ENCODE measurements at places on chromosomes 4 and X.

DNA sequence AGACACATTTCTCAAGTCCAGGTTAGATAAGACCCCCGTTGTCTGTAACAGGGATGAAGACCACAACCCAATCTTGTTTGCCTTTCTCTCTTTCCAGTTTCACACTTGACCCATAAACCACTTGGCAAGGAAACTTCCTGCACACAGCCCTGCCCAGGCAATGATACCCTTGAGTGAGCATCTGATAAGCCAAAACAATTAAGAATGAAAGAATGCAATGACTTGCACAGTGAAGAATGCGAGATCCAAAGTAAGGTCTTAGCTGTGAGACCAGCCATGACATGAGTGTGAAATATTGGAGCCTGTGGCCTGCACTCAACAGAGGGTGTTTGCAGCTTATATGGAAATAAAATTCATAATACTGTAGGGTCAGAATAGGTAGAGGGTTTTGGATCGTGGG, 37.9 kb upstream of the MXRA5 start:
- DNase-seq = no peak

GRCh38 chr4:102311912-102312311, 33.4 kb downstream of the SLC39A8 start:
- DNase-seq = no peak

DNA sequence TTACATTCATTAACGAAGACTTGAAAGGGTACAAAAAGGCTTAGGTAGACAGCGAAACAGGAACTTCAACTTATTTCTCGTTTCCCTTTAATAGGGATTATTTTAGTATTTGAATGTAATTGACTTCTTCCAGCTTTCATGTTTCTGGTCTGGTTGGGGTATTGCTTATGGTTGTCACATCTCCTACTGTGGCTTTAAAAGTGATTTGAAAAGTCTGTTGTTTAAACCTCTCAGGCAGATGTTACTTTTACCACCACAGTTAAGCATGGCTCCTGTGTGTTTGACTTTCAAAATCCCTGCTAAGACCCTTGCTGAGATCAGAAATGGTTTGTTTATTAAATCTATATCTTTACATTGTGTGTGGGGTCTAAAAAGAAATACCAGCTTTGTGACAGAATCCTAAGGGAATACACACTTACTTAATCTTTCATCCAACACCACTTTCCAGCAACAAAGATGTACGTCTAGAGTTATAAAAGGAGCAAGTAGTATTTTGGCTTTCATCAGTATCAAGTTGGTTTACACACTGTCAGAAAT, 661.2 kb downstream of the FAT4 start:
- no peak for DNase-seq

DNA sequence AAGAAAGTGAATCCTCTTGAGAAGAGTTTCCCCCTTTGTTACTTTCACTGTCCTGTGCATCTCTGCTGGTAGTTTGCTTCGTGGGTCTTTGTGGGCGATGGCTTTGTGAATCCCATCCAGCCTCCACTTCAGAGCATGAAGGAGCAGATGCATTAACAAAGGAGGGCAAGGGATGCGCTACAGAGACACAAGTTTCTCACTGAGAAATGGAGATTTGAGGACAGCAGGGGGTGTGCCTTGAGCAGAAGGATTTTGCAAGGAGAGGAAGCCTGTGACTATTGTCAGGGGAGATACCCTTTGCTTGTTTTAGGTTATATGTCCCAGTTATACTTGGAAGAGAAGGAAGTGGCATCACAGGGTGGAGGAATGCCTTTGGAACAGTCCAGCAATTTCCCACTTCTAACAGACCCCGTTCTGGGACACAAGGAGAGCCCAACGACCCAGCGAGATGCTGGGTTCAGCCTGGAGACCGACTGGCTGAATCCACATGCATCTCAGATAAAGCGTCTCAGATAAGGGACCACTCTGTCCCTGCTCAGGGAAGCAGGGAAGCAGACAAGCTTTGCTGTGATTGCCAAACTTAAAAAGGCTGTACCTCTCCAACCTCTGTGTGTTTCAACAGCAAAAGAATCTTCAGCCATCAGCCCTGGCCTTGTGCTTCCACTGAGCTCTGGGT, 314.6 kb upstream of the GATB start:
- no peak for DNase-seq

GRCh38 chr4:23789762-23790161, 100.1 kb downstream of the PPARGC1A start:
- peak; percentile 90 for DNase-seq

GRCh38 chrX:24014388-24015018, 12.5 kb downstream of the KLHL15 start:
- DNase-seq = no peak

GRCh38 chr4:88793475-88793874, 95.8 kb upstream of the NAP1L5 start:
- DNase-seq = no peak

GRCh38 chr4:19309378-19309777, 942.3 kb upstream of the SLIT2 start:
- peak; percentile 46 for DNase-seq

Measured in foreskin fibroblast (primary cell).